Cardiac ventricle fibroblast (primary cell): ENCODE measurements at places on chromosomes 5 and 9. TPM values are rescaled to one million over a fixed set of nuclear protein-coding genes. Genes with fewer than 3 reads are reported as not detected.

Gene BTNL3
- not detected in 2 replicates for total RNA-seq

Gene FBP2
- not detected in 2 replicates for total RNA-seq

Gene PAEP
- not detected in 2 replicates for total RNA-seq

Gene SPATA31C2
- total RNA-seq = not detected in 2 replicates

Gene VCAN
- total RNA-seq = 1,063 and 1,194 TPM in 2 replicates

Gene TRIM41
- total RNA-seq = 7.6 and 12.2 TPM in 2 replicates

Gene NR5A1
- not detected in 2 replicates for total RNA-seq

Gene GRXCR2
- total RNA-seq = not detected in 2 replicates

Gene F12
- 0.44 and 0.49 TPM in 2 replicates for total RNA-seq

Gene WDR38
- total RNA-seq = not detected in 2 replicates

Gene SLC25A2
- 0.12 TPM in 1 of 2 replicates, not detected in the other for total RNA-seq

Gene LCN9
- not detected in 2 replicates for total RNA-seq

Gene PHF19
- 22.9 and 28.7 TPM in 2 replicates for total RNA-seq

Gene TSC1
- total RNA-seq = 16.1 and 19.8 TPM in 2 replicates

Gene ANKRD31
- total RNA-seq = under 0.01 and 0.05 TPM in 2 replicates

Gene PTGS1
- total RNA-seq = 122 and 135 TPM in 2 replicates

Gene GADD45G
- 0.64 and 1.6 TPM in 2 replicates for total RNA-seq

Gene PRDM9
- not detected in 2 replicates for total RNA-seq
